ENCODE measurements at places on chromosomes 4 and X.
A peak's percentile ranks its signal among the peaks of the same experiment; 100 is the strongest.

DNA sequence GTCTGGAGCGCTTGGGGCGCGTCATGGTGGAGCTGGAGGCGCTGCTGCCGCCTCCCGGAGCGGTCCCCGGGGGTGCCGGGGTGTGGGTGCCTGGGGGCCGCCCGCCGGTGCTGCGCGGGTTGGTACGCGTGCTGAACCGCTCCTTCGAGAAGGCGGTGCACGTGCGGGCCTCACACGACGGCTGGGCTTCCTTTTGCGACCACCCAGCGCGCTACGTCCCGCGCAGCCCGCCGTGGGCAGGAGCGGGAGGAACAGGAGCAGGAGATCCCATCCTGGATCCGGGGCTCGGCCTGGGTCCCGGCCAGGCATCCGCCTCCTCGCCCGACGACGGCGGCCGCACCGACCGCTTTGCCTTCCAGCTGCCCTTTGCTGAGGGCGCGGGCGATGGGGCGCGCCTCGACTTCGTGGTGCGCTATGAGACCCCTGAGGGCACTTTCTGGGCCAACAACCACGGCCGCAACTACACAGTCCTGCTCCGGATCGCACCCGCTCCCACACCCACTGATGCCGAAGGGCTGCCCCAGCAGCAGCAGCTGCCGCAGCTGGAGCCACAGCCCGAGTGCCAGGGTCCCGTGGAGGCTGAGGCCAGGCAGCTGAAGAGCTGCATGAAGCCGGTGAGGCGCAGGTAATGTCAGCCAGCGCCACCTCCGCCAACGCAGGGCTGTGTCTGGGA is 792 bp downstream of the PPP1R3F start:
- DNase-seq, result no peak

DNA sequence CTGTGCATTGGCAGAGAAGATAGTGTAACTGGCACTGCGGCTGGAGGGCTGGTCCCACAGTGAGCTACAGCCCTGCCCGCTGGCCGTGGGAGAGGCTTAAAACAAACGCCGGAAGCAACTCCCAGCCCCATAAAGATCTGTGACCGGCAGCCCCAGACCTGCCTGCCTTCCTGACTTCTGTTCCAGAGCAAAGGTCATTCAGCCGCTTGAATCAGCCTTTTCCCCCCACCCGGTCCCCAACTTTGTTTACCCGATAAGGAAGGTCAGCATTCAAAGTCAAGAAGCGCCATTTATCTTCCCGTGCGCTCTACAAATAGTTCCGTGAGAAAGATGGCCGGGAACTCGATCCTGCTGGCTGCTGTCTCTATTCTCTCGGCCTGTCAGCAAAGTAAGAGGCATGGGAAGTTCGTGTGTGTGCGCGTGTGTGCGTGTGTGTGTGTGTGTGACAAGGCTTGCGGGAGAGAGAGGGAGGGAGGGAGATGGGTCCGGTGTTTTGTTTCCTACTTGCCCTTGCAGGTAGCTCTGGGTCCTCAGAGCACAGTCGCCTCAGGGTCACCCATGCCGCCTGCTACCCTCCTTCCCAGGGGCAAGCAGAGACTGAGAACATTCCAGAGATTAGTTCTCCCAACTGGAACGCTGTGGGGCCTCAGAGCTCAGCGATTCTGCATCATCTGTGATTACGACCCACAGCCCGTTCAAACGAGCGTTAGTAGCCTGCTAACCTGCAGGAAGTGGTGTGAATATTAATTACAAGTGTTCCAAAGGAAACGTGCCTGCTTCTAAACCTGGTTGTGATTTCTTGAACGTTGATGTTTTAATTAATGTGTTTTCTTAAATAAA is at the start of gene MGST2:
Gene MGST2 (plus strand): TSS at position 130 of the 840 bp plus-strand sequence. CDS start 201 bp downstream, at position 331.
- peak; percentile 75 for DNase-seq

GRCh38 chrX:72641611-72642010 is 69.0 kb upstream of the HDAC8 start:
- DNase-seq, result no peak

GRCh38 chr4:16758816-16759215 is 139.6 kb downstream of the LDB2 start:
- DNase-seq, result no peak

- no peak for DNase-seq
Measured at GRCh38 chrX:65921363-65921762, 118.5 kb downstream of the VSIG4 start.

GRCh38 chr4:182067828-182068227 is 175.4 kb upstream of the TENM3 start:
- no peak for DNase-seq

DNA sequence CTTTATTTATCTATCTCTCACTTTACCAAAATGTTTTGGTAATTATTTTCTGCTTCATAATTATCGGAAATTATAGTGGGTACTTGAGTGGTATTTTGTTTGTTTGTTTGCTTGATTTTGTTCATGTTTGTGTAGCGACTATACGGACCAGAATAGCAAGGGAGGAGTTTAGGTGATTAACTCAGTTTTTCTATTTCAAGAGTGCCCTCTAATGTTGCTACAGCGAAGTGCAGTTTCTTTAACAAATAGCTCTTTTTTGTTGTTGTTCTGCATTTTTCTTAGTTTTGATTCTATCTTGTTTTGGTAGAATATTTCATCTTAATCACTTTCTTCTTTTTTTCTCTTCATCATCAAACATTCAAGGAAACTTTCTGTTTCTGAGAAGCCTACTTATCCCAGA is 40.8 kb upstream of the QRFPR start:
- no peak for DNase-seq

DNA sequence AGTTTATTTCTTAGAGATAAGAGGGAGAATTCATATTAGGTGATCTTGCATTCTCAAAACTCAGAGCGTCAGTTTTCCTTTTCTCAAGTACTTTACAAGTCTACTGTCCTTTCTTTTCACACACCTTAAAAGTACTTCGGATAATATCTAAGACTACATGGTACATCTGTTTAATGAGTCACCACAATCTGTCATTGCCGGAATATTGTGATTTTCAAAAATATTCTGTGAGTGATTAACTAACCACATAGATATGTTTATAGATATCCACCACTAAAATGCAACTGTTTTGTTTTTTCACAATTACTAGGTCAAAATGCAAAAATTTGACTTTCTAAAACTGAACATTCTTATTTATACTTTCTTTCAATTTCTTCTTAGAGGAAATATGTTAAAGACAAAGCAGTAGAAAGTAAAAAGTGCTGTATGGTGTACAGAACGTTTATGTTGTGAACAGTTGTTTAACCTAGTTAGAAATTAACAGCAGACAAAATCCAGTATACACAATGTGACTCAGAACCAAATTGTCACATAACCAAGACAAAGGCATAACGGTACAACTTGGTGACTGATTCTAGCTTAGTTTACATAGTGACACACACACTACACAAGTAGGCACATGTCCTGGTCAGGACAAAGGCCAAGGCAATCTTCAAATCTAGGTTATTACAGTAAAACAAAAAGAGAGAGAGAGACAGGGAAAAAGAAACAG is 482.9 kb downstream of the NAF1 start:
- DNase-seq, result no peak

All from thyroid gland (tissue), 4 donors.